GM12878 (cell line): ENCODE measurements at places on chromosomes 11 and 22.

- DNase-seq: no peak
Observed at GRCh38 chr11:57646194-57646798, 3.4 kb downstream of the YPEL4 start.

DNA sequence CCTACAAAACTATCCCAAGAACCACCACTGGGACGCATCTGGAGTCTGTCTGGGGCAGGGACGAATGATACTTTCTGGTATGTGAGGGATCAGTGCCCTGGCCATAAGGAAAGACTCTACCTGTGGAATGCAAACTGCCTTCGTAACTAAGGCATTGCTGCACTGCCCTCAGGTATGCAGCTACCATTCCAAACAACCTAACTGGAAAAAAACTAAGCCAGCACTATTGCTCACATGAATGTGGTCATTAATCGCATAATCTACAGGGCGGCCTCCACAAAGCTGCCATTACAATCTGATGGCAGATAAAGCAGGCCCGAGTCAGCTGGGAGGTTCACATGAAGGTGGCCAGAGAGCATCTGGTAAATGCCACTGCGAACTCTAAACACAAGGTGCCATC is 3.9 kb downstream of the PACSIN2 start:
- no peak for DNase-seq

DNA sequence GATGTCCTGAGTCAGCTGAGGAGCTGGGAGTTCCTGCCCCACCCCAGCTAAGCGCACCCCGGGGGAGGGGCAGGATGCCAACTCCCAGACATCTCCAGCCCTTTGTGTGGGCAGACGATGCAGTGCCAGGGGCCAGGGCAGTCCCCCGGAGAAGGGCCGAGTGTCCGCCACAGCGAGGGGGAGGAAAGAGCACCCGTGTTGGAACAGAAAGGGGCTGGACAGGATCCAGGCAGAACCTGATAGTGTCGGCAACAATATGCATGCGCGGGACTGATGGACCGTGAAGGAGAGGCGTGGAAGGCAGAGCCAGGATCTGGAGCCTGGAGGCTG is 1434.7 kb downstream of the BRD1 start:
- no peak for DNase-seq

DNA sequence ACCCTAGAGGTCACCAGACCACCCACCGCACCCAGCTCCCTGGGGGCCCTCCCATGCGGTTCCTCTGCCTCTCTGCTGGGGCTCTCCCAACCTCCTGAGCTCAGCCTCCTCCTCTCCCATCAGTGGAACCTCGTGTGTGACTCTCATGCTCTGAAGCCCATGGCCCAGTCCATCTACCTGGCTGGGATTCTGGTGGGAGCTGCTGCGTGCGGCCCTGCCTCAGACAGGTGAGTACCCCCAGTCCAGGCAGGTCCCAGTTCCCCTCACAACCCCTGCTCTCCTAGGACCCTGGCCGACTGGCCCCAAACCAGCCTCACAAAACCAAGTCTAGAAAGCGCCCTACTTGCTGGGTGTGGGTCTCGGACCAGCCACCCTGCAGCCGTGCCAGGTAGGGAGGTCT is 1.6 kb downstream of the SLC22A12 start:
- DNase-seq: no peak

DNA sequence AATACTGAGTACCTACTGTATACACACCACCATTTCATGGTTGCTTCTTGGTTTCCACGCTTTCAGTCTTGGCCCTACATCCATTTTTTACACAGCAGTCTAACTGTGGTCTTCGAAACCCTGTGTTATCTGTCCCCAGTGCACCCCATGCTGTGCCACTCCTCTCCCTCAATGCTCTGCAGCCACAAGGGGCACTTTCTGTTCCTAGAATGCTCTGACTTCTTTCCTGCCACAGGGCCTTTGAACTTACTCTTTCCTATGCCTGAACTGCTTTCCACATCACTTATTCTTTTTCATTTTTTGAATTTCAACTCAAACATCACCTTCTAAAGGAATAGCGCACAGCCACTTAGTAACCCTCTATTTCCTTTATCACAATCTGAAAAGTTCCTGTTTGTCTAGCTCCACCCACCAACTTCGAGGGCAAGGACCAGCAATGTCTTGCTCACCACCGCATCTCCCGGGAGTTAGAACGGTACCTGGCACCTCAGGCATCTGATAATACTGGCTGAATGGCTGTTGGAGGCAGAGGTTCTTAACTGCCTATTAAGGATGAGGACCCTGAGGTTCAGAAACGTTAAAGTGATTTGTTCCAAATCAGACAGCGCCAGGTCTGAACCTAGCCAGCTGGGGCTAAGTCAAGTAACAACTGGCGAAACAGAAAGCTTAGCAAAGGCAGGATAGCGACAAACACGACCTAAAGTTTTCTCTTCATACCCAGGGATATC is 568 bp downstream of the ALG8 start:
- DNase-seq: peak; percentile 21

DNA sequence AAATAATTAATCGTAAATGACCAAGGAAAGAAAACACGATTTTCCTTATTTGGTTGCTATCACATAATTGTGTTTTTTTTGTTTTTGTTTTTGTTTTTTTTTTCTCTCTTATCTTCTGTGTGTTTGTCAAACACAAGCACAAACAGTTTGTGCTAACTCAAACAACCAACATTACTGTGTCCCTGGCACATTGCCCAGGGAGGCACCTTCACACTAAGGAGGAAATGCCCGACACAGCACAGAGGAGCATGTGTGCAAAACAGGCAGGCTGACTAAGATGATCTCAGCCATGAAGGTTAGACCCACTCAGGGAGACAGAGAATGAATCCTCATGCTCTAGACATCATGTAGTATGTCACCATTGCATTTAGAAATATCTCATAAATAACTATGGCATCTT is 130.1 kb downstream of the SOX6 start:
- DNase-seq: no peak

- no peak for DNase-seq
Observed at GRCh38 chr11:60977224-60977623, 5.7 kb downstream of the CD6 start.

DNA sequence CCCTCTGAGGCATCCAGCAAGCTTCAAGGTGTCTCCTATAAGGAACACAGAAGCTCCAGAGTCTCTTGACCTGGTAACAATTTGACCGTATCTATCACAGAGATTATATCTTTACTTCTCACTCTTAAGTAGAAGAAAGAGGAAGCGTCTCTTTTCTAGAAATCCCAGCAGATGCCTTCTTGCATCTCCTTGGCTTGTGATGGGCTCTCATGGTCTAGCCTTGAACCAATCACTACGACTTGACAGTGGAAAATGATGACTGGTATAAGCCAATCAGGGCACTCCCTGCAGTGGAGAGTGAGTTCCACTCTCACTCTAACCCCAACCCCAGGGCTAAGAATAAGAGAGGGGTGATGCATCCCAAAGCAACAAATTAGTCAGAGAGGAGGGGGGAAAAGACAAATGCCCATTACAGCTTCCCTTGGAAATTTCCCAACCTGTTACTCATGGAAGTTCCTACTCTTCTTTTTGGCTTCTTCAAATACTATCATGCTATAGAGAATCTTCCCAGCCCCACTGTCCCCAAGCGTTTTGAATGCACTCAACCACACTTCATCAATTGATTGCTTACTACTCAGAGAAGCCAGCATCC is 293.5 kb downstream of the MN1 start:
- DNase-seq: no peak

GRCh38 chr11:28009388-28009787 is 98.6 kb downstream of the KIF18A start:
- DNase-seq: no peak

DNA sequence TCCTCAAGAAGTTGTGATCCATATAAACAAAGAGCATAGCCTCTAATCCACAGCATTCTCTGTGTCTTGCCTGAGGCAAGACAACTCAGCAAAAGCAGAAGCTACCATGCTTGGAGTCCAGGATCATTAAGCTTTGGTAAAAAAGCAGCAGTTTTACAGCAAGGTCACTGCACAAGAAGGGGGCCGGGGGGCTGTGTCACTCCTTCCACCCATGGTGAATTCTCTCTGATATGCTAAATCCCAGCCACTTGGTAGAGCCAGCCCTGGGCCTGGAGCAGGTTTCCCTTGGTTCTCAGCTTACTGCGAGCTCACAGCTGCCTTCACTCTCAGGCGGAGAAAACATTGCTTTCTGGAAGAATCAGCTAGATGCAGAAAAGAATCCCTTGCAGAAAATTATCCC is 144.7 kb downstream of the TENM4 start:
- no peak for DNase-seq

DNA sequence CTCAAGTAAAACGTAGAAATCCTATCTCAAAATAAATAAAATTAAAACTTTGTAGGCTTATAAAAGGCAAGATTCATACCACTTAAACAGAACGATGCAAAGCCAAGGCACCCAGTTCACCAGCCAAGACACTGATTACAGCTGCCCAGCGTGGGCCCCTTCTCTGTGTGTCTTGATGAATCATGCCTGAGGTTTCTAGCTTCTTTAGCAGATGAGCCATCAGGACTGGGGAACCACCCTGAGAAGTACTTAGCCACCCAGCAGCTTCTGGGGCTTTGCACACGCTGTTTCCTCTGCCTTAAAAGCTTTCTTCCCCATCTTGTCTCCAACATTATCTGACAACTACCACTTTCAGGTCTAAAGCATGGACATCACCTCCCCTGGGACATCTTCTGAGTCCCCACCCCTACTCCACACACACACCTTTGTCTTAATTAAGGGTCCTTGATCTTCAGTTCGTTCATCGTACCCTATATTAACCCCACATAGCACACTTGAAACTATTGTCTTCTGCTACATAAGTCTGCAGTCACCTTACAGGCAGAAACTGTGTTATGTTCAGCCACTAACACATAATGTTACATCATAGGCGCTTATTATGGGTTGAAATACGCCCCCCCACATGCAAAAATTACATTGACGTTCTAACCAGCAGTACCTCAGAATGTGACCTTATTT is 8.7 kb upstream of the LAYN start:
- peak; percentile 8 for DNase-seq

DNA sequence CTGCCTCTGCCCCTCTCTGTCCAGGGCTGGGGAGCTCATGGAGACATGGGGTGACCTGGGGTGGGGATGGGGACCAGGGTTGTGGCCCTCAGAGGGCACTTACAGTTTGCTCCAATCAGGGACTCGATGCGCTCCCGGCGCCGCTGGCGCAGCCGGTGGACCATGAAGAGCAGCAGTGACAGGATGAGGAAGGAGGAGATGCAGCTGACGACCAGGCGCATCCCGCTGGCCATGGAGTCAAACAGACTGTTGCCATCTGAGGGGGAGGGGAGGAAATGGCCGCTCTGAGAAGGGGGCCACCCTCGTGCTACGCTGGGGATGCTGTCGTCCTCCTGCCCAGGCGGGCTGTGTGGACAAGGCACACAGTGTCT is 80.5 kb downstream of the DGCR2 start:
- DNase-seq: no peak

DNA sequence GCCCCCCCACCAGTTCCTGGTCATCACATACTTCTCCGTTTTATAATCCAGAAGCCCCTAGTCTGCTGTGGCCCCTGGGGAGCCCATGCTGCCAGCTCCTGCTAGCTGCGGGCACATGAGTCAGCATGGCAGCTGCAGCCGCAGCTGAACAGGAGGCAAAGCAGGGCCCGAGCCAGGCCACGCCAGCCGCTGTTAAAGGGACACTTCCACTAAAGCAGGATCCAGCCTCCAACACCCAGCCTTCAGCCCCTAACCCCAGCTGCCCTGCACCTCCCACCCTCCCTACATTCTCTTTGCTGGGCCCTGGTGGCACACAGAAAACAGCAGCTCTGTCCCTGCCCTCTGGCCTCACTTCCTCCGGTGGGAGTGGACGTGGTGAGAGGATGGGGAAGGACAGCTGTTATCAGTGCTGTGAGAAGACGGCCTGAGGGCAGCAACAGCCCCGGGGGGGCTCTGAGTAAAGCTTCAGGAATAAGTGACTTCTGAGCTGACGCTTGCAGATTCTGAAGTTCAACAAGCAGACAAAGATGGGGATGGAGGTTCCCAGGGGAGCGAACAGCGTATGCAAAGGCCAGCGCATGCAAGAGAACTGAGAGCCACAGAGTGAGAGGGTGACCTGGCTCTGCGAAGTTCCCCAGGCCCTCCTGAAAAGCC is 688 bp upstream of the LRRC74B start:
- no peak for DNase-seq

DNA sequence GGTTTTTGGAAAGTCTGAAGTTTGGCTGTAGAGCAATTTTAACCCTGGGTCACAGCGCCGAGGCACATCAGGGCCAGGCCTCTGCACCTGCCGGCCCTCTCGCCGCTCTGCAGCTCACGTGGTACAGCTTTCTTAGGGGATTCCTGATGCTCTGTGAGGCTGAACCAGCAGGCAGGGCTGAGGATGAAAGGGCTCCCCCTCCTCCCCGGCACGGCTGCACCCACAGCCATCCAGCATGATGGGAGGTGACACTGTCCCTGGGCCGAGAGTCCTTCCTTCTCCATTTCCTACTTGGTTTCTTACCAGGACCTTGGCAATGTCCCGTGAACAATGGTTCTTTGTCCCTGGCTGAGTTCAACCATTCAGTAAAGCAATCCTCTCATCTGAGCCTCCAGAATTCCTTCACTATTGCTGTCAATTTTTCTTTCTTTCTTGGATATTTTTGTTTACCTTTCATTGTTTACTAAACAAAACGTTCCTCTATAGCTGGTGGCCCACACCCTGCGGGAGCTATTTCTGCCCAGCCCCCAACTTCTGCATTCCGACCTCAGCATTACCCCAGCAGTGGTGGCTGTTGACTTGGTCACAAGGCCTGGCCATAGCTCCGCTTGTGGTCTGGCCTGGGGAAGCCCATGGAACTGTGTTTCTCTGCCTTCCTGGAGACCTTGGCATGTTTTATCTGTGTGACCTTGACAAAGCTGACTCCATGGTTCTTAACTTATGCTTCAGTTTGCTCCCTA is 172.8 kb upstream of the B3GAT1 start:
- no peak for DNase-seq

DNA sequence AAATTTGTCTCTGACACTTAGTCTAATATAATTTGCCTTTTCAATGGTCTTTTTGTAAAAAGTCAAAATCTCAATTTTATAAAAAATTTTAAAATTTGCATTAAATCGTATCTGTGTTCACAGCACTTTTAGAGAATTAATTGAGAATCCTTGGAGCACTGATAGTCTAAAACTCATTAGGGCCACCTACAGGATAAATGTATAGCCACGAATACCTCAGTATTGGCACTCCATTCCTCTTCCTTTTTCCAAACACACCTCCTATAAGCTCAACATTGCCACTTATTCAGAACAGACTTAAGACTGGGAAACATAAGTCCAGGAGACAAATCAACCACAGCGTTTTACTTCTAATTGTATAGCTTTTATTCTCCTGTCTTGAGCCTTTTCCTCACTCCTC is 776.0 kb upstream of the ARHGAP42 start:
- no peak for DNase-seq

DNA sequence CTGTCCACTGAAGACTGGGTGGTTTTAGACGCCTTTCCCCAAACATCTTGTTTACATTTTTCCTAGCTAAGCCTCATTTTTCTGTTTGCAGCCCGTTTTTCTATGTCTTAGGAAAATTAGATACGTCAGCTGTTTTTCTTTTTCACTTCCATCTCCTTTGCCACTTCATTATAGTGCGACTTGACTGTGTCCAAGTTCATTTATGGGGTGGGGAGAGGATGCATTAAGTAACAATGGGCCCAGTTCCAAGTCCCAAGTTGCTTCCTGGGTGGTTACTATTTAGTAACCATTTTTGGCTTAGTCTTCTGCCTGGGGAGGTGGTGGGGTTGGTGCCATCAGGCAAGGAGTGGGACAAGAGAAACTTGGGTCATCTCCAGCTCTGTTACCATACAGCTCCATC is 83.0 kb downstream of the TRAF6 start:
- DNase-seq: no peak
